ENCODE measurements at places on chromosomes 5 and 9.
A peak's percentile ranks its signal among the peaks of the same experiment; 100 is the strongest.

- DNase-seq = peak; percentile 53
Observed at GRCh38 chr9:99807276-99807852, 14.3 kb upstream of the NR4A3 start.

DNA sequence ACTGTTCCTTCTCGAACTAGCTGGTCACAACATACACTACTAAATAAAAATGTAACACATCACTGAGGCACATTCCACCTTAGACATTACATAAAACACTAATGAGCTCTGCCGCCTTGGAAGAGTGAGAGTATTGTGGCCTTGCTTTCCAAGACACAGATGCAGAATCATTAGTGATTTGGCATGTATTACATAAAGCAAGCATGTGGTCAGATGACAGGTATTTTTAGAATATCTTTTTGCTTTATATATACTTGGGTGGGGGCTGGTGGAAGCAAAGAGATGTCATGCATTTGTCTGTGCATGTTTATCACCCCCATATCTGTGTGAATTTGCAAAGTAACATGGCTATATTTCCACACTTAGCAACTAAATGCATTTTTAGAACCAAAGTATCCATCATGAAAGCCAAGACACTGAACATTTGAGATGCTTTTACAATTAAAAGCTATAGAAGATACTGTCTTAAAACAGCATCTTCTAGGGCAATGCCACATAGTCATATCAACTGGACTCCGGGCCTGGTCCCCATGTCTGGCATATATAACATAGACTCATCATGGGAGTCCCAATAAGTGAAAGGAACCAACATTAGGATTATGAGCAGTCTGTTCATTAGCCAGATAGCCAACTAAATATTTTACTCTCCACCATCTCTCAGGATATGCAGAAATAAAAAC lies 213.5 kb downstream of the MEF2C start:
- DNase-seq = no peak

- DNase-seq = no peak
Observed at GRCh38 chr9:114276908-114277821, 45.7 kb upstream of the ORM1 start.

DNA sequence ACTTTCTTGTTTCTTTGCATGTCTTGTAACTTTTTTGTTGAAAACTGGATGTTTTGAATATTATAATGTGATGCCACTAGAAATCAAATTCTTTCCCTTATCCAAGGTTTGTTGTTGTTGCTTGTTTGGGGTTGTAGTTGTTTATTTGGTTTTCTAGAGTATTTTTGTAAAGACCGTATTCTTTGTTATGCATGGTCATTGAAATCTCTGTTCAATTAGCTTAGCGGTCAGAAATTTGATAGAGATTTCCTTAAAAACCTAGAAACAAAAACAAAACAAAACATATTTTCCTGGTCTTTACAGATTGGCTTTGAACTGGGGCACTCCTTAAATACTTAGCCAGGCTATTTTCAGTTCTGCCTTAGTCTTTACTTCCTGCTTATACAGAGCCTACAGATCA lies 21.9 kb downstream of the SOX30 start:
- DNase-seq = no peak

- no peak for DNase-seq
Observed at GRCh38 chr5:78275998-78276543, 18.4 kb downstream of the AP3B1 start.

Data from stimulated activated CD4-positive, alpha-beta T cell treated with anti-CD3 and anti-CD28 coated beads, Interleukin-4, amount 100 ng/mL, for 4 hours (primary cell).